CD4-positive, alpha-beta T cell treated with Interleukin-10 for 1 hour (primary cell): ENCODE measurements at places on chromosomes 12 and 14.

DNA sequence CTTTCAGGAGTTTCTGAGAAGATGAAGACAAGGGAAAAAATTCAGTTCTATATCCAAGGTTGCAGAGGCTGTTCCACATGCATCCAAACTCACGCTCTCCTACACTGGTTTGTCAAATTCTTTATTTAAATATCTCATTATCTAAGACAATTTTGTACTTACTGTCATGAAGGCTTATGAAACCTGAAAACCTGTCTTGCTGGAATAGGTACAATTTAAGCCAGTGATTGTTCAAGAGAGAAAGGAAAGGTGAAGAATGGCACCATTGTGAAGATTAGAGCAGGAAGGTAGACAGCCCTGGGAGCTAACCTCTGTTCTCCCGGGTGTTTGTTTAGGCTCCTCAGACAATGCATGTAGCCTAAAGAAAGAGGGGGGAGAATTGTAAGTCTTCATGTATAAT is 315.1 kb upstream of the PRKD1 start:
- no peak for DNase-seq

DNA sequence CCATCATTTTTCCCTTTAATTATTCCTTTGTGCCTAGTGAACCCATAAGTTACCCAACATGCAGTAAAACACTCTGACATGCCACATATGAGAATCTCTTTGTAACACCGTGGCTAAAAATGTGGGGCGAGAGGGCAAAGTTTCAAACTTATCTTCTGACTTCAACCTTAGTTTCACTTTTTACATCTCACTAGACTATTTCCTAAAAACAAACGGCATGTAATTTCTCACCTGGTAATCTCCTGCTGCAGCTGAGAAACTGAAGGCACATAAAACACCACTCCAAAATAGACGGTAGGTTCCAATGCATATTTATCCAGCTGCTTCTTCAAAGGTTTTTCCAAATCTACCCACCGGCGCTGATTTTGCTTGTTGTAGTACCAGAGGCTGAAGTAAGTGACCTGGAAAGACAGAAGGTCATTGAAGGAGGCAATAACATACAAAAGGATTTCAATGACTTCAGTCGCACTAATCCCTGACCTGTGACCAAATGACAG is 37.9 kb downstream of the PTPN21 start:
- DNase-seq = no peak

- DNase-seq = no peak
These were observed 475.6 kb upstream of the SOX5 start for GRCh38 chr12:24424889-24425600.

DNA sequence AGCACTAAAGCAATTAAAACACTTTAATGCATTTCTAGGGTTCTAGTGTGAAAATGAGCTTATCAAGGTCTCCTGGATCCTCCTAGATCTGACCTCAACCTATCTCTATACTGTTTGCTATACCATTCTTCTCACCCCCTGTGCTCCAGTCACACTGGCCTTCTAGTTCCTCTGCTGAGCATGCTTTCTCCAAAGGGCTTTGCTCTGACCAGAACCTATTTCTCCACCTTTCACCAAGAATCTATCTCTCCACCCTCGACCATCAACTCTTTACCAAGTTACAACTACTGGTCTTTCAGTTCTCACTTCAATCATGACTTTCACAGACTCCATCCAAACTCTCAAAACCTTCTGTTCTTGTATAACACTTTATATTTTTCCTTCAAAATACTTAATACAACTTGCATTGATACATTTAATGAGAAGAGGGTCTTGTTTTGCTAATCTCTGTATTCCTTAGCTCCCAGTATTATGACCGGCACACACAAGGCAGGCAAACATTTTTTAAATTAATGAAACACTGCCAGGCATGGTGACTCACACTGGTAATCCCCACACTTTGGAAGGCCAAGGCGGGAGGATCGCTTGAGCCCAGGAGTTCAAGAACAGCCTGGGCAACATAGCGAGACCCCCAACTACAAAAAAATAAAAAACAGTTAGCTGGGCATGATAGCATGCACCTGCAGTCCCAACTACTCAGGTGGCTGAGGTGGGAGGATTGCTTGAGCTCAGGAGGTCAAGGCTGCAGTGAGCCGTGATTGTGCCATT is 22.8 kb downstream of the PPP1R12A start:
- DNase-seq = no peak

DNA sequence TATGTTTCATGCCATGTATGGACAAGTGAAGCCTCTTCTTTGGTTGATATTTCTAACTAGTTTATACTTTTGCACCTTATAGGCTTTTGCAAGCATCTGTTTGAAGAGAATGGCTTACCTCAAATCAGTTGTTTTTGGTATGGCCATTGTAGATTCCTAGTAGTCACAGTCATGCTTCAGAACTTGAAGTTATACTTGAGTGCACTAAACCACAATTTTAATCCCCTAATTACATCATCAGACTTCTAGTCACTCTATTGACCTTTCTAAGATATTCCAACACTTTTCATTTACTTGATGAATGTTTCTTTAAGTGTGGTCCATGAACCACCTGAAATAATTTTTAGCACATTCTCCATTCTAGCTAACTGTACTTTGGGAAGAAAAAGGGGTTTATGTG is 18.6 kb upstream of the KLRB1 start:
- DNase-seq = no peak

- no peak for DNase-seq
These were observed 87.5 kb downstream of the SPTB start for GRCh38 chr14:64792231-64792630.

DNA sequence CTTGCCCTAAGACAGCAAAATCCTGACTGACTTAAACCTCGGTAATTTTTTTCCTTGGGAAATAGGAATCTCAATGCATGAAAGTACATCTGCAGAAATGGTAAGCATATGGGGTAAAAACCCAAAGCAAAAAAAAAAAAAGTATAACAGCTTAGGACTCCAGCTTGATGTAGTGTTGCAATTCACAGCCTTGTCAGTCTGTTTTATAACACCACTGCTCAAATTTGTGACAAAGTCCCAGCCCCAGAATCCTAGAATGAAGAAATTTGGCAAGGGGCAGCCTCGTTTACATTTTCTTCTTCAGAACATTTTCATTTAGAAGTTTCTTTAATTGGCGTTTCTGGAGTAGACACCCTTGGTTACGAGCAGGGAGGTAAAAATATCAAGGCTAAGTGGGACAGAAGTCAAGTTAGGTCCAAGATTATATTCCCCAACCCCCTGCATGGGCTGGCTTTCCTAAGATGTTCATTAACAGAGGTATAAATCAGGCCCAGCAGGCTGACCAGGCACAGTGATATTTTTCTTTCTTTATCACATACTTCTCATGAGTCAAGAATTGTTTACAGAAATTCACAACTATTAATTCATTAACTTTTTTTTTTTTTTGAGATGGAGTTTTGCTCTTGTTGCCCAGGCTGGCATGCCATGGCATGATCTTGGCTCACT is 424.0 kb downstream of the RMST start:
- DNase-seq = no peak

- DNase-seq = no peak
These were observed 52.7 kb downstream of the KCNA5 start for GRCh38 chr12:5096241-5096924.

DNA sequence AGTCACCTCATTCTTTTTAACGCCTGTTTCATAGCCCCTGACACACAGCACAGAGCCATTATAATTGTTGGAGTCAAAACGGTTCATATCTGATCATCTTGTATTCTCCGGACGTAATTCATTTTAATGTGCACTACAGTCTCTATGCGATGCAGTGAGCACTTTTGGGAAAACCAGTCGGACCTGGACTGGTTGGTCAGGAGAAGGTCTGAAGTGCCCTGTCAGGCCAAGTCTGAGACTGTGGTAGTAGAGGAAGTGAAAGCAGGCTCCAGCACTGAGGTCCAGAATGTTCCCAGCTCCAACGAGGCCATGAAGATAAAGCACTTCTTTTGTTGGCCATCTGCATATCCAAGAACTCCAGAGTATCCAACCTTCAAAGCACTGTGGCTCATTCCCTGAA is 117.1 kb upstream of the NCOR2 start:
- no peak for DNase-seq

DNA sequence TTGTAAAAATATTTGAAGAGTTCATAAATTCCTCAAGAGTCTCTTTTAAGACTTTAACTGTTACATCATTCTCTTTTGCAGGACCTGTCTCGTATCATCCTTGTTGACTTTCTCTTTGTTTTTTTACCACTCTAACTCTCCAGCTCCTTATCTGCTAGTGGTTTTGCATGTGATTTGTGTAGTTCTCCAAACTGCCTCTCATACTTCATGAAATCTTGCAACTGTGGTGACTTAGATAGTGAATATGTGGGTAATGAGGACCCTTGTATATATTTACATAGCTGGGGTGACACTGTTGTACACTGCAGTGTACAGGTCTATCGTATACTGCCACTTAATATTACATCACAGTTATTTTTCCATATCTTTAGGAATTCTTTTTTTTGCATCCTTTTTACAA is 40.2 kb upstream of the EMP1 start:
- no peak for DNase-seq

GRCh38 chr14:33686218-33686617 is 264.7 kb downstream of the EGLN3 start:
- DNase-seq = no peak

DNA sequence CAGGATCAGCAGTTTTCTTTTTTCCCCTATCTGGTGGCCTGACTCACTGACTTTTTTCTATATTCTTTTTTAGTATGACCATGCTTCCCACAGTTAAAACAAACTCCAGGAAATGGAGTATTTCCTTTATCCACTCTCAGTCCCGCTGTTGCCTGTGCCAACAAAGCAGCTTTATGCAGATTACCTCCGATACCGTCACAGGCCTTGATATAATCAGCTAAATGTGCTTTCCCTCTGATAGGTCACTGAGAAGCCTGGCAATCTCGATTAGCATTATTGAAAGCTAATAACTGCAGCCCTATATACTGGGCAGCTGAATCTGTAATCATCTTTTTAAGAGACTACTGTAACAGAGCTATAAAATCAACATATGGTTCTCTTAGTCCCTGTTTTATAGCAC is 243.6 kb downstream of the KIF21A start:
- DNase-seq = no peak

DNA sequence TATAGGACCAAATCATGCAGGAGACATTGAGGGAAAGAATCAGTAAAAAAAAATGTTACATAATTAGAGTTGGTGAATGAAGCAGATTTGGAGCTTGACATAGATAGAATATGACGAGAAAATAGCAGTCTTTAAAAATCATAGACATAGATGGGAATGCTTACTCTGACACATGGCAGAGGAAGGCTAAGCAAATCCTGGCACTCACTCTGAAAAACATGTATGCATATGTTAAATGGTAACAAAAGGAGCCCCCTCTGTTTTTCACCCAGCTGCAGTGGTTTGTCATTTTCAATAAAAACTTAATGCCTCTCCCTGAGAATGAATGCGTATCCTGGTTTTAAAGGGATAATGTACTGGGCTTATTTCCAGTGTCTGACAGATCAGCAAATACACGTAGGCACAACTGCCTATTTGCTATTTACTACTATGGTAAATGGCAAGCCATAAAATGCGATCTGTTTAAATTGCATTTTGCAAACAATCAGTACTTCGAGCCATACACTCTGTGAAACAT is 561.2 kb upstream of the SEL1L start:
- DNase-seq = no peak

GRCh38 chr14:50319721-50320120 is 7.6 kb downstream of the DMAC2L start:
- no peak for DNase-seq

GRCh38 chr12:60494244-60494643 is 898.4 kb downstream of the SLC16A7 start:
- DNase-seq = no peak

DNA sequence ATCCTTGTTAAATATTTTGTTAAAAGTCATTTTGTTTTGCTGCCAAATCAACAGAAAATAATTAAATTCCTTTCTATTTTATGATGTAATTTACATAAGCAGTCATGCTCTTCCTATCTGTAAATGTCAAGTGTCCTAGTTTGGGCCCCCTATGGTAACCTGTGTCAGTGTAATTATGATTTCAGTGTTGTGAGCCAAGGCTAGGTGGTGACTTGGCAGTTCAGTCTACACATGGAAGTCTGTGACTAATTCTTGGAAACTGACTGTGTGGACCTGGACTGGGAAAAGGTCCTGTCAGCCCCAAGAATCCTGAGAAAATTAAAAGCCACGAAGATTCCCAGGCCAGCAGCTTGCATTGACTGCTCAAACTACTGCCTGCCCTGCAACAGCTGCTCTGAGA is 371.0 kb downstream of the FUT8 start:
- no peak for DNase-seq

DNA sequence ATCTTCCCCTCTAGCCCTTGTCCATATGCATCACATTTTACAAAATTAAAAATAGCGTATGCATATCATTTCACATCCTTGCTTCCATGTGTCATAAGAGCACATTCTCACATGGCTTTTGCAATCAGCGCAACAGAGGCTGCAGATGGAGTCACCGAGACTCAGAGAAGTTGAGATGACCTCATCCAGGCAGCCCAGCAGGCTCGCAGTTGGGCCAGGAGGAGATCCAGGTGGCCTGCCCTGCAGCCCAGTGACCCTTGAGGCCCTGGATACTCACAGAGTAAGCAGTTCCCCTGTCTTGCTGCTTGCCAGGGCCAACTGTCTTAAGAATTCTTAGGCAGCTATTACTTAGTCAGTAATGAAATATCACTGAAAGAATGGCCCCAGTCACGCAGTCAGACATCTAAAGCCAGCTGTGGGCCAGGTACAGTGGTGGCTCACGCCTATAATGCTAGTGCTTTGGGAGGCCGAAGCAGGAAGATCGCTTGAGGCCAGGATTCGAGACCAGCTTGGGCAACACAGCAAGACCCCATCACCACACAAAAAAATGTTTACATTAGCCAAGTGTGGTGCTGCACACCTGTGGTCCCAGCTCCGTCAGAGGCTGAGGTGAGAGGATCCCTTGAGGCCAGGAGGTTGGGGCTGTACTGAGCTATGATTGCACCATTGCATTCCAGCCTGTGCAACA is 9.1 kb downstream of the CAMKK2 start:
- DNase-seq = no peak

DNA sequence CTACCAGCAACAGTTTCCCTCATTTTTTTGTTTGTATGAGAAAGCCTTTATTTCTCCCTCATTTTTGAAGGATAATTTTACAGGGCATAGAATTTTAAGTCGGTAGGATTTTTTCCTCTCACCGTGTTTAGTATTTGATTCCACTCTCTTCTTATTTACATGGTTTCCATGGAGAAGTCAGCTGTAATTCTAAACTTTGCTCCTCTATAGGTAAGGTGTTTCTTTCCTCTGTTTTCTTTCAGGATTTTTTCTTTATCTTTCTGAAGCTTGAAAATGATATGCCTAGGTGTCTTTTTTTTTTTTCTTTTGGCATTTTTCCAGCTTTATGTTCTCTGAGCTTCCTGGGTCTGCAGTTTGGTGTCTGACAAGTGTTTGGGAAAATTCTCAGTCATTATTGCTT is 75.6 kb upstream of the ETV6 start:
- no peak for DNase-seq

DNA sequence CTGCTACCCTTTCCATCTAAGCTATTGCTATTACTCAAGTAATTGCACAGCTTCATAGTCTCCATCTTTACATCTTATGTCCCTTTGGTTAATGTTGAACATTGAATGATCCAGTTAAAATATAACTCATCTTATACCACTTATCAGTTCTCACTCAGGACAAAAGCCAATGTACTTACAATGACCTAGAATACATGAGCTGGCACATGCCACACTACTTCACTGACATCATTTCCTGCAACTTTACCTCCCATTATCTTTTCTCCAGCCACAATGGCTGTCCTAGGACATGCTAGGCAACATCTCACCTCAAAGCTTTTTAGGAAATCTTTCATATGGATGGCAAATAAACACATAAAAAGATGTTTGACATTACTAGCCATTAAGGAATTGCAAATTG is 309.2 kb downstream of the FOXG1 start:
- DNase-seq = no peak
